KG1 (cell line): ENCODE measurements at places on chromosomes 1 and 21.

GRCh38 chr1:67673468-67674201, 11.4 kb upstream of the GADD45A start:
- no peak for DNase-seq

DNA sequence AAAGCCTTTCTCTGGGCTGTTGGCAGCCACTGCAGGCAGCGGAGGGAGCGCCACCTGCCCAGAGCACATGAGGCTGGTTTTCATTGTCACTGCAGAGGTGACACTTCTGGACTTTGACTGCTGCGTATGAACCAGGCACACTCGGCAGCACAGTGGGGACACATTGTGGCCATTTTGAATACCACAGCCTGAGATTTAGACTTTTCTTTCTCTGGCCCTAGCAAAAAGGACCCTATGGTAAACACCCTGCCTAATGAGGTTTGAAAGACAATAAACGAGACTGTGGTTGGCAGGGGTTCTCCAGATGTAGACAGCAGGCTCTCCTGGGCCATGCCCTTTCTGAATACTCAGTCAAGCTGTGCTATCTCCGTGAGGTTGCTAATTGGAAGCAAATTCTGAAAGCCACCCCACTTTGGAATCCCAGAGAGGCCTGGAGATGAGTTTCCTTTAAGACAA, 12.0 kb upstream of the KCNE2 start:
- peak; percentile 4 for DNase-seq

DNA sequence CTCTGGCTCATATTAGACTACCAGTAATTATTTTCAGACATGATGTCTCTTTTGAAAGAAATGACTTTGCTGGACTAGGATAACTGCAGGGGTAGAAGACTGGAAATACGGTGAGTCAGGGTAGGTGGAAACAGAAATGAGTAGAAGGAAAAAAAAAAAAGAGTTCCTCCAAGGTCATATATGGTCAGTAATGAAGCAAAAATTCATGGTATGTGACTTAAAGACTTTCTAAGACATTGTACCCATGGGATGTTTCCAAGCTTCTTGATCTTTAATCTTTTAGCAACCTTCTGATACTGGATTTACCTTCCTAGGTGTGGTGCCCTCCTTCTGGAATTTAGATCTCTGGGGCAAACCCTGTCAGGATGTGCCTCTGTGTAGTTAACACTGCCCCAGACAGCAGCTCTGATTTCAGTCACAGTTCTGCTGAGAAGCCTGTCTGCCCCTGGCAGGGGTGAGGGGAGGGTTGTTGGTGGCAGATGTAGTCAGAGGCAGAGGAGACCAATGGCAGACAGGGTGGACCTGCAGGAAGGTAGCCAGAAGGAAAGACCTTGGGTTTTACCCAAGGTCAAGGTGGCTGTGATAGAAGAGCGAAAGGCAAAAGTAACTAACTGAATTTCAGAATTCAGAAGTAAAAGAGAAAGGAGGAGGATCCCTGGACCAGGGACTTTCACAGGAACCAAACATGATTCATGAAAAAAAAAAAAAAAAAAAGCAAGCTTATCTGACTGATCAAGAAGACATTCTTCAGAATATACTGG, 44.1 kb upstream of the BCL10 start:
- no peak for DNase-seq

- DNase-seq, result no peak
These were observed 27.6 kb downstream of the WNT4 start for GRCh38 chr1:22115286-22115685.

DNA sequence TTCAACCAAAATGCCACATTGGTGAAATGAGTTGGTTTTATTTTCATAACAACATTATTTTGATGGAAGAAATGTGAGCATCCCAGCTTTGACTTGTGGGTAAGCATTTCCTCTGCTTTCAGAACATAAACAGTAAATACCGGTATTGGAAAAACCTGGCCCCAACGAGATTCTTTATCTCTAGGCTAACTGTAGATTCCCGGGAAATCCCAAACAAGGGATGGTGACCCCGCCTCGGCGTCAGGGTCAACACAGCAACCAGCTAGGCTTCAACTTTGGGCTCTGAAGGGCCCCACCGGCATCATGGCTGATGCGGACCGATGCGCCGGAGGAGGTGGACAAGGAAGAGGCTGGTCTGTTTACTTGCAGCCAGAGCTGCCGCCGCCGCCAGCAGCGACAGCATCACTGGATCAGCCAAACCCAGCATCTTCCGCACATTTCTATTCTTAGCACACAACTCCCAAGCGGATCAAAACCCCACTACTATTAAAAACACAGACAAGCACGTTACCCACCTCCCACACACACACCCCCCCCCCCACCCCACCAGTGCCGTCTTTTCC, 1.1 kb downstream of the AKT3 start:
- no peak for DNase-seq

DNA sequence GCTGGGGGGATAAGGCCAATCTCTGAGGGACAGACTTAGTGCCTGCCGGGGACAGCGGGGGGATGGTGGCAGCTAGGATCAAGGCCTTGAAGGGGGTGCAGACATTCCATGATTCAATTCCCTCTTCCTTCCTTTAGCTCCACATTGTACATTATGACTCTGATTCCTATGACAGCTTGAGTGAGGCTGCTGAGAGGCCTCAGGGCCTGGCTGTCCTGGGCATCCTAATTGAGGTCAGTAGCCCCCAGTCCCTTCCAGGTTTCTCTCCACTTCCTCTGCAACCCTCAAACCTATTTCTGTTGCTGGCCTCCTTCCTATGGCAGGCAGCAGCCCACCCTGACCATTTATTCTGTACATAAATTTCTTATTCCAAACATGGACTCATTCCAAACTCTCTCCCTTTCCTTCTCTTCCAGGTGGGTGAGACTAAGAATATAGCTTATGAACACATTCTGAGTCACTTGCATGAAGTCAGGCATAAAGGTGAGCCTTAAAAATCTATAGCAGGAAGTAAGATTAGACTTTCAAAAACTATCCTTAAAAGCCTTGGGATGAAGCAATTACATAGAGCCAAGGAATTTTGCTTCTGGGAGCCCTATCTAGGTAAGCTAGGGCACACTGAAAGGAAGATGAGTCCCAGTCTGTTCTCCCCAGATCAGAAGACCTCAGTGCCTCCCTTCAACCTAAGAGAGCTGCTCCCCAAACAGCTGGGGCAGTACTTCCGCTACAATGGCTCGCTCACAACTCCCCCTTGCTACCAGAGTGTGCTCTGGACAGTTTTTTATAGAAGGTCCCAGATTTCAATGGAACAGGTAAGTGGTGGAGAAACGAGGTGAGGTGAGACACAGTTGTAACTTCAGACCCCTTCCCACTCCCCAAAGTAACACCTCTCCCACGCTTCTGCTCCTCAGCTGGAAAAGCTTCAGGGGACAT, 5.1 kb downstream of the CA14 start:
- no peak for DNase-seq

DNA sequence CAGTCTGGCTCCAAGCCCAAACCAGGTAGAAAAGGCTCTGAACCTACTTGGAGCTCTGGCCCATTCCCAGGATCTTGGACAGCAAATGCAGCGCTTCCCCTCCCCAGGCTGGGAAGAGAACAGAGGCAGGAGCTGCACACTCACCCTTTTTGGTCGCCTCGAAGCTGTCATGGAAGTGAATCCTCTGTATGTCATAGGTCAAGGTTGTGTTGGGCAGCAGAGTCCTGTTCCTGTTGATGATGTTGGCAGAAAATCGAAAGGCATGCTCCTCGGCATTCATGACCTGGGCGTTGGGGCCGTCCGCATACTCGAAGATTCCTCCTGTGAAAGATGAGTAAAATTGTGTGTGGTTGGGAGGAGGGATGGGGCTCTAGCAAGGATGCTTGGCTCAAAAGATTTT, 143.5 kb downstream of the GRIK3 start:
- no peak for DNase-seq

- DNase-seq, result no peak
These were observed 8.7 kb downstream of the AGPAT3 start for GRCh38 chr21:43873673-43874072.

- DNase-seq, result no peak
These were observed at the start of gene HPCA for GRCh38 chr1:32886004-32886827. Gene HPCA, plus strand, starts transcription at chr1:32886491. Its CDS starts 2,408 bp downstream, at chr1:32888899.

GRCh38 chr1:10171995-10172669, 38.2 kb upstream of the KIF1B start:
- no peak for DNase-seq

DNA sequence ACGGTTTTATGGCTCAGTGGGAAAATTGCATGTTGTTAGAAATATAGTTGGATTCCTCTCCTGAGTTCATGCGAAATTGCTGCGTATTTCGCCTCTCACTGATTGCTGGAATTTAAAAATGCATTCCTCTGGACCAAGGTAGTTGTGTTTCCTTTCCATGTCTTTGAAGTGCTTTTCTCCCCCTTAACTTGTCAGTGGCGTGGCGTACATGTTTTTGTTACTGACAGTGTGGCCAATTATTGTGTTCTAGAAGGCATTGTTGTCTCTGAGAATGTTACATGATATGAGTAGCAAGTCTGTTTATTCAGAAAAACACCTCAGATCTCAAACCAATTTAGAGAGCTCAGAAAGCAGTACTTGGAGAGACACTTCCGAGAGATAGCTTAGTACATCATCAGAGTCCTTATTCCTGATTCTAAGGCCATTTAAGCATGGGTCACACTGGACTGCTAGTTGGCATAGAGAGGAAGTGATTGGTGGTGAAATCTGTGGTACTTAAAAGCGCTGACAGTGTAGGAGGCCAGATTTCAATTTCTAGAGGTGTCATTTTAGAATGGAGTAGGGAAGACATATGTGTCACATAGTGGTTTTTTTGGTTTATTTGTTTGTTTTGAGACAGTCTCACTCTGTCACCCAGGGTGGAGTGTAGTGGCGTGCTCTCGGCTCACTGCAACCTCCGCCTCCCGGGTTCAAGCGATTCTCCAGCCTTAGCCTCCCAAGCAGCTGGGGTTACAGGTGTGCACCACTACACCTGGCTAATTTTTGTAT, 184.4 kb downstream of the RYR2 start:
- DNase-seq, result no peak

DNA sequence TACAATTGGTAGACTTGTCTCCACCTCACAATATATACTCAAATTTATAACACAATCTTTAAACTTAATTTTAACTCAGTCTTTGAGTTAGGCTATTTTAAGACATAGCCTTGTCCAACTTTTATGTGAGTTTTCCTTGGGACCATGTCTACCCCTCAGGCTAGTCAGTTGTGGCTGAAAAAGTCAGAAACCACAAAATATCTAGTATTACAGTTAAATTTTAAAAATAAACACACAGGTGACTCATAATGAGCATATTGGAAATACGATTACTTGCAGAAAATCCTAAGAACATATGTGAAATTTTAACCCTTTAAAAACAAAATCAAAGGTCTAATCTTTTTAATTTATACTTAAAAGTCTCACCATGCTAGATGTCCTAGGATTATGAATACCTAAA, 4.8 kb upstream of the ASB17 start:
- no peak for DNase-seq

GRCh38 chr1:234277161-234277868, 95.9 kb upstream of the COA6 start:
- no peak for DNase-seq

GRCh38 chr1:245264226-245264625, 109.4 kb downstream of the KIF26B start:
- no peak for DNase-seq

DNA sequence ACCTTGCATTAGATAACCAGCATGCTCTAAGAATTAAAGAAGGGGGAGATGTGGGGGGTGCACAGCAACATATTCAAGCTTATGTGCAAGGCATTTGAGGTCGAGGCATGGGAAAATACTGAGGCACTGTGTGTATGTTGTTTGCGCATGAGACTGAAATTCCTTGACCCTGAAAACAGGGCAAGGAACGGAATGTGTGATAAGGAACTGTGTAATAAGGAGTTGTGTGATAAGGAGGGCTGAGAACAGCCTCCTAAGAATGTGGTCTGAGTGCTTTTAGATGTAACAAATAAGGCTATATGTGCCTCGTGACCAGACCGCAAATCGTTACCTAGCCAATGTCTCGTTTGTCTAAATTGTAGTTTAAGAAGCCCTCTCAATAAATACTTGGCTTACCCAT, 26.5 kb upstream of the ITLN1 start:
- DNase-seq, result no peak

GRCh38 chr1:21175324-21175669, 1.4 kb downstream of the EIF4G3 start:
- DNase-seq, result peak; percentile 46

- DNase-seq, result no peak
These were observed 586.2 kb upstream of the ADGRL4 start for GRCh38 chr1:79592707-79593106.

DNA sequence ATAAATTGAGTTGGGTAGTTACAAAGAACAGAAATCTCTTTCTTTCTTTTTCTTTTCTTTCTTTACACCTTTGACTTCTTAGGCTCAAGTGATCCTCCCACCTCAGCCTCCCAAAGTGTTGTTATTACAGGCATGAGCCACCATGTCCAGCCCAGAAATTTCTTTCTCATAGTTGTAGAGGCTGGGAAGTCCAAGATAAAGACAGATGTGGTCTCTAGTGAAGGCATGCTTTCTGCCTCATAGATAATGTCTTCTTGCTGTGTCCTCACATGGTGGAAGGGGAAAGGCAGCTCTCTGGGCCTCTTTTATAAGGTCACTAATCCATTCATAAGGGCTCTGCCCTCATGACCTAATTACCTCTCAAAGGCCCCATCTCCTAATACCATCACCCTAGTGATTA, 64.0 kb upstream of the DNAJC6 start:
- DNase-seq, result no peak

- no peak for DNase-seq
These were observed 60.7 kb downstream of the MAN1C1 start for GRCh38 chr1:25677193-25677773.

- no peak for DNase-seq
These were observed 570.8 kb downstream of the LTN1 start for GRCh38 chr21:28421716-28422524.

DNA sequence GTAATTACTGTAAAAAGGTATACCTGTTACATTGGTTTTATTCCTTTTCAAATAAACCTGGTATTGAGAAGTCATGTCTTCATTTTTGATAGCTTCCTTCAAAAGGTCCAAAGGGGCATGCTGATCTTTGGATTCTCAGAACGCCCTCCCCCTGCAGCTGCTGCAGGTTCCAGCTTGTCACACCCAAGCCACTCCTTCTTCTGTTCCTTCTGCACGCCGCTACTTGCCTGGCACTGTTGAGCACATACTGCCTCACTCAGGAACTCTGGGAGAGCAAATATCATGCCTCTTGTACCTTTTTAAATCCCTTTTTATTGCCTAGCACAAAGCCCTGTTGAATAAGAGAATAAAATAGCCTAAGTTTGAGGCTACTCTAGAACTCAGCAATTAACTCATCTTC, 136.9 kb downstream of the BARHL2 start:
- DNase-seq, result no peak

GRCh38 chr1:25977801-25978200, 20.1 kb downstream of the PAFAH2 start:
- DNase-seq, result no peak

DNA sequence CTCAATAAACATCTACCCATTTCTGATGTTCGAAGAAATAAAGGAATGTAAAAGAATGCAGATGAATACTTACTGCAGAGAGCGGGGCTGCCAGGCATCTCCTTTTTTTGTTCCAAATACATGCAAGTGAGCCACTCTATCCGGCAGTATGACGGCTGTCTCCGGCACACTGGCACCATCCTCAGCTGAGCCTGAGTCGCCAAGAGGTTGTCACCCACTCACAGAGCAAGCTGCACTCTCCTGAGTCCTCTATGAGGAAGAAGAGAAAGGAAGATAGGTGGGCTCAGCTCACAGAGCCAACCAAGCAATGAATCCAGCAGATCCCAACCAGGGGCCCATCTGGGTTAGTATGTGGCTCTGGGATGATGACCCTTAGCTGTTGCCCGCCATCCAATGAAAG, 65.3 kb downstream of the CD46 start:
- no peak for DNase-seq

- DNase-seq, result no peak
These were observed 40.0 kb downstream of the PRAMEF20 start for GRCh38 chr1:13450204-13450603.
